ENCODE measurements at places on chromosomes 2 and 18. TPM values are rescaled to one million over a fixed set of nuclear protein-coding genes. Genes with fewer than 3 reads are reported as not detected.

ACTG2 gene
- 0.21 TPM for total RNA-seq

CNDP1 gene
- not detected for total RNA-seq

STK17B gene
- total RNA-seq: 31.7 TPM

- DNase-seq: peak; percentile 35
These were observed 284.7 kb upstream of the VWC2L start for GRCh38 chr2:214126135-214126534.

- no peak for DNase-seq
These were observed 71.1 kb downstream of the PIK3C3 start for GRCh38 chr18:42025974-42026625.

DNA sequence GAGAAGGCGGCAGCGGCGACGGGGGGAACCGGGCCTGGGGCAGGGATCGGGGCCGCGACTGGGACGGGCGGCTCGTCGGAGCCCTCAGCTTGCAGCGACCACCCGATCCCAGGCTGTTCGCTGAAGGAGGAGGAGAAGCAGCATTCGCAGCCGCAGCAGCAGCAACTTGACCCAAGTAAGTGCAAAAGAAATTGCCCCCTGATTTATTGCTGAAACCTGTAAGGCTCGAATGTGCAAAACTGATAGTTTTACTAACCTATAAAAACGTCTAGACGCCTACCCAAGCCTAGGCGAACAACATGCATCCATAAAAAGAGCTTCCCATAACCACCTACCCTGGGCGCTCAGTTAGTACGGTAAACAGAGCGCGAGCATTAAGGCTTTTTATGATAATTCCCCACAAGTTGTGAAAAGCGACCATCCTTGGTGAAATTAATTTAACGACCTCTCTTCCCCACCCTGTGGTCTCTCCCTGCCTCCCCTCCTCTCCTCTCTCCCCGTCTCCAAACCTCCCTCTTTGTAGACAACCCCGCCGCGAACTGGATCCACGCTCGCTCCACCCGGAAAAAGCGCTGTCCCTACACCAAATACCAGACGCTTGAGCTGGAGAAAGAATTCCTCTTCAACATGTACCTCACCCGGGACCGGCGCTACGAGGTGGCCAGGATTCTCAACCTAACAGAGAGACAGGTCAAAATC lies 1.0 kb downstream of the HOXD9 start:
- DNase-seq: no peak

DNA sequence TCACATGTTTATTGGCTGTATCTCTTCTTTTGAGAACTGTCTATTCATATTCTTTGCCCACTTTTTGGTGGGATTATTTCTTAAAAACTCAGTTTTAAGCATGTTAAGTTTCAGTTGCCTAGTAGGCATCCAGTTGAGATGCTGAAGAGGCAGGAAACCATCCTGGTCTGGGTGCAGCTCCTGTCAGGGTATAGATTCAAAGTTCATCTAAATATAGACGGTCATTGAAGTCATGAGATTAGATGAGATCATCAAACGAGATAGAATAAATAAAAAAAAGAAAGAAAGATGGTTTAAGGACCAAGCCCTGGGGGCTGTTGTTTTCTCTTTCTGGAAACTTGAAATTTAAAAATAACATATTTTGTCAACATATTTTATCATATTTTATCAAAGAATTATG lies 9.2 kb upstream of the DNAH7 start:
- peak; percentile 9 for DNase-seq

DNA sequence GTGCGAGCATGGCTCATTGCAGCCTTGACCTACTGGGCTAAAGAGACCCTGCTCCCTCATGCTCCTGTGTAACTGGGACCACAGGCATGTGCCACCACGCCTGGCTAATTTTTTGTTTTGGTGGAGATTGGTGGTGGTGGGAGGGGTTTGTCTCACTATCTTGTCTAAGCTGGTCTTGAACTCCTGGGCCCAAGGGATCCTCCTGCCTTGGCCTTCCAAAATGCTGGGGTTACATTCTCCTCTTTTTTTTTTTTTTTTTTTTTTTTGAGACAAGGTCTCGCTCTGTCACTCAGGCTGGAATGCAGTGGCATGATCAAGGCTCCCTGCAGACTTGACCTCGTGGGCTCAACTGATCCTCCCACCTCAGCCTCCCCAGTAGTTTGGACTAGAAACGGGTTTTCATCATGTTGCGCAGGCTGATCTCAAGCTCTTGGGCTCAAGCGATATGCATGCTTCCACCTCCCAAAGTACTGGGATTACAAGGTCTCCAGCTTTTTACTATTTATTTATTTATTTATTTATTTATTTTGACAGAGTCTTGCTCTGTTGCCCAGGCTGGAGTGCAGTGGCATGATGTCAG lies 238.3 kb downstream of the MYCN start:
- no peak for DNase-seq

DNA sequence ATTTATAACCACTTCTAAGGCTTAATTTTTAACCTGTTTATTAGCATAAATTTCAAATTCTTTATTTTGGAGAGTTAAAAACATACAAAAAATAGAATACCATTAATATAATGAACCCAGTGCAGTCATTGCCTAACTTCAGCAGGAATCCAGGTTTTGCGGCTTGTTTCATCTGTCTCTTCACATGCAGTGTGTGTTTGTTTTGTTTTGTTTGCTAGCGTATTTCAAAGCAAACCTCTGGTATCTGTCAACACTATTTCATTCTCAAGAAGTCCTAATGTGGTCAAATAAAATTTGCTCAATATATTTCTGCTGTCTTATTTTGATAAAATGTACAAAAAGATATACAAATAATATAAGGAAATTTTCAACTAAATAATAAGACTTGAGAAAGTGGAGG lies 328.5 kb downstream of the AGPS start:
- DNase-seq: no peak

- DNase-seq: no peak
These were observed 196.9 kb upstream of the RAB6C start for GRCh38 chr2:129782633-129782990.

- DNase-seq: no peak
These were observed 37.1 kb upstream of the GATA6 start for GRCh38 chr18:22132258-22132657.

DNA sequence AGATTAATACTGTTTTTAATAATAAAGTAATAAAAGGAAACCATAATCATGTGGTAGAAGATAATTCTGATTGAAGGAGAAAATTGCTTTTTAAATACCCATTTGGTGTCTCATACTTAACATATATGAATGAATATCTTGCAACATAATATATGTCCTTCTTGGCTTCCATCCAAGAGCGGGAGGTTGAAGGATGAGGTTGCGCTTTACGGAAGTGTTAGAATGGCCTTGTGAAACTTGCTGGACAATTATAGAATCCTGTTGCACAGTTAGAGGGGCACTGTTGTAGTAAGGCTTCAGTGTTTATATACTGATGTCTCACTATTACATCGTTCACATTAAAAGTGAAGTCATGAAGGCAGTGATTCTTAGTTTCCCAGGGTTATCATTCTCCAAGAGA lies 9.4 kb downstream of the INSIG2 start:
- DNase-seq: no peak
